ENCODE measurements at places on chromosomes 2 and 18.

DNA sequence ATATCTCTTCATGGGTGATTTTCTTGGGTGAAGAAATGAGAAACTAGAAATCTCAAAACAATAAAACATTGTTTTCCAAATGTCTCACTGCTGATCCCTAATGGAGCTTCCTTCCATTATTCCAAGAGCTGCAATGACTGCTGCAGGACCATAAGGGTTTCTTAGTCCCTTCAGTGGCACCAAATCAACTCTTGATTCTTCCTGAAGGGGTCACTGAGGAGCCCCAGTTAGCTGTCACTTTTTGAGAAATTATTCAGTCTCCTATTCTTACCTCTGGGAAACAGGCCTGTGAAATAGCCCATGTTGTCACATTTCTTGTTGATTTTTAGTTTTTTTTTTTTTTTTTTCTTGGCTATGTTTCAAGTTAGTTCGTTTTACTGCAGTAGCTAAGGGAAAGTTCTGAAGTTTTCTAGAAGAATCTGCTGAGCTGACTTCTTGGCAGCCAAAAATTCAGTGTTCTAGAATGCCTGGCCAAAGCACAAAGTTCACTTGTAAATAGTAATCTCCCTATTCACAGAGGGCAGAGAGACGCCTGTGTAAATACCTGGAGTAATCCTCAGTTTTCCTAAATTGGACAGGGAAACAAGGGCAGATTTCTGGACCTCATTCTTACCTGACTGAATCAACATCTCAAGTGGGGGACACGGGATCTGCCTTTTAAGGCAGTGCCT, 480.0 kb downstream of the RIT2 start:
- no peak for DNase-seq

- DNase-seq, result no peak
Observed at GRCh38 chr2:217218269-217219163, 358.7 kb upstream of the TNP1 start.

DNA sequence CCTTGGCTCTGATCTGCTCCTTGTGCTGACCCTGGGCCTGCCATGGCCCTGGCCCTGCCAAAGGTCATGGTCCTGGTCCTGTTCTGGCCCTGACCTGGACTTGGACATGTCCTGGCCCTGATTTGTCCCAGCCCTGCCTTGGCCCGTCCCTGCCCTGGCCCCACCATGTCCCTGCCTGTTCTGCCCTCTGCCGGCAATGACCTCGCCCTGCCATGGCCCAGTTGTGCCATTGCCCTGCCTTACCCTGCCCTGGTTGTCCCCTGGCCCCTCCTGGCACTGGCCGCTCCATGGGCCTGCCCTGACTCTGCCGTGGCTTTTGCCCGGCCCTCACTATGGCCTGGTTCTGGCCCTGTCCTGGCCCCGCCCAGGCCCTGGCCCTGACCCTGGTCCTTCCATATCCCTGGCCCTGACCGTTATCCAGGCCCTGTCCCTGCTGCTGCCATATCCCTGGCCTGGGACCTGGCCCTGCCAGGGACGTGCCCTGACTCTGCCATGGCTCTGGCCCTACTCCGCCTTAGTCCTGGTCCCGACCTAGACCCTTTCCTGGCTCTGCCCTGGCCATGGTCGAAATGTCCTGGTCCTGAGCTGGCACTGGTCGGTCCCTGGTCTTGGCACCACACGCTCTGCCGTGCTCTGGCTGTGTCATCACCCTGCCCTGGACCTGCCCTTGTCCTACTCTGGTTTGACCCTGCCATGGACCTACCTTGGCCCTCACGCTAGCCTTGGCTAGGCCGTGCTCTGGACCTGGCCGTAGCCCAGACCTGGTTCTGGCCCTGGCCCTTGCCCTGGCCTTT, 6.8 kb upstream of the ANKRD62 start:
- no peak for DNase-seq

DNA sequence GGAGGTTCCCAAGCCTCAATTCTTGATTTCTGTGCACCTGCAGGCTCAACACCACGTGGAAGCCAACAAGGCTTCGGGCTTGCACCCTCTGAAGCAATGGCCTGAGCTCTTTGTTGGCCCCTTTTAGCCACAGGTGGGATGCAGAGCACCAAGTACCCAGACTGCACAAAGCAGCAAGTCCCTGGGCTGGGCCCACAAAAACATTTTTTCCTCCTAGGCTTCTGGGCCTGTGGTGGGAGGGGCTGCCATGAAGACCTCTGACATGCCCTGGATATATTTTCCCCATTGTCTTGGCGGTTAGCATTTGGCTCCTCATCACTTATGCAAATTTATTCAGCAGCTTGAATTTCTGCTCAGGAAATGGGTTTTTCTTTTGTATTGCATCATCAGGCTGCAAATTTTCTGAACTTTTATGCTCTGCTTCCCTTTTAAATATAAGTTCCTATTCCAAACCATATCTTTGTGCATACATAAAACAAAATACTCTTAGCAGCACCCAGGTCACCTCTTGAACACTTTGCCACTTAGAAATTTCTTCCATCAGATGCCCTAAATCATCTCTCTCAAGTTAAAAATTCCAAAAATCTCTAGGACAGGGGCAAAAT, 9.0 kb upstream of the MATN3 start:
- no peak for DNase-seq

- no peak for DNase-seq
Observed at GRCh38 chr2:29033172-29033571, 41.2 kb downstream of the PCARE start.

DNA sequence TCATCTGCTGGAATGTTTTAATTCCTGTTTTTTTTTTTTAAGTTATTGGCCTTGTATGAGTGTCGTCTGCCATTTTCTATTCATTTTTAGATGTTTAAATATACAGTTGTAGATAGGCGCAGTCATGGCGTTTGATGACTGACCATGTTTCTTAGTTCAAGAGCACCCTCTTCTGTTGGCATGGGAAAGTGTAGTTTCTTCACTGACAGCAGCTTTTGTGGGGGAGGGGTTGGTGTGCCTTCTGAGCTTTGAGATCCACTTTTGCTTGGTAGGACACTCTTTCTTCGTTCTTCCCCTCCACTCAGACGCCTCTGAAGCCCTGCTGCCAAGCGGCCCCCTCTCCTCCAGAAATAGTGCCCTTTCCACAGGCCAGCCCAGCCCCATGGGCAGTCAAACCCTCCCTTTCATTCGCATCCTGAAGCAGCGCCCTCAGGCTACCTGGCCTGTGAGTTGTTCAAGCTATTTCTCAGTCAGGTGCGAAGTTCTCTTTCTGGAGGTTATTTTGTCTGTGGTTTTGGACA, 492.0 kb downstream of the TNS1 start:
- peak; percentile 47 for DNase-seq

- DNase-seq, result no peak
Observed at GRCh38 chr18:10856132-10856531, 293.2 kb downstream of the PIEZO2 start.

DNA sequence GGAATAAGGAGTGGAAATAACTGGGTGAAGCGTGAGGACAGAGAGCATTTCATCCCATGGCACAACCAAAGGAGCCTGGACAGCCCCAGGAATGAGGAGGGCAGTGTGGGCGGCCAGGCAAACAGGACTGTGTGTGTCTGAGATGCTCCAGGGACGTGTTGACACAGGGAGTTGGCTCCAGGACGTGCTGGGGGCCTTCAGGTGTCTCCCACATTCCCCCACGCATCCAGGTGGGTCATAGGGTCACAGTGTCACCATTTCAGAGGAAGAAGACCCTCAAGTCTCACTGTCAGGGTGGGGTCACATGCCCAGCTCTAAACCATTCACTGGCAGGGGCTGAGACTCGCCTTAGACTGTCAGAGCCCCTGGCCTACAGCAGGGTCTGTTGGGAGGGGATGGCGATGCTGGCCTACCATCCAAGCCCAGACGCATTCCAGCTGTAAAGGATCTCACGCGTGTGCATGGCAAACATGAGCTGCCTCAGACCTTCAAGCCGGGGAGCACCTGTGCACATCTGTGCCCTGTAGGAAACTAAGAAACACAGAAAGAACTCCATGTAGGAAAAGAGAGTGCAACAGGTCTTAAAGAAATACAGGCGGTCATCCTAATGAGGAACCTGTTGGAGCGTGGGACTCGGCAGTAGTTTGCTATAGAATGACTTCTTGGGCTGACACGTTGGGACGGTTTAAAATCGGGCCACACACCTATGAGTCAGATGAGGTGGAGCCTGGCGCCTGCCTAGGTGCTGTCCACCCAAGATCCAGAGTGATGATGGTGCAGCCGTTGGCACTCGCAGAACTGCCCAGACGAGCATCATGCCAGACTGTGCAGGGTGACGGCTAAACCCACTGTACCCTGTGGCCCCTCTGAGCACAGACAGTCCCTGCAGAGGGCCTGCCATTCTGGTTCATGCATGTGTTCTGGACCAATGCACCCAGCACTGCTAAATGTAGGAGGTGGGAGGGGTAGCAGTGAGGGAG, 17.3 kb downstream of the PARD6G start:
- DNase-seq, result no peak

GRCh38 chr18:24086082-24086481, 52.8 kb upstream of the CABYR start:
- DNase-seq, result no peak

DNA sequence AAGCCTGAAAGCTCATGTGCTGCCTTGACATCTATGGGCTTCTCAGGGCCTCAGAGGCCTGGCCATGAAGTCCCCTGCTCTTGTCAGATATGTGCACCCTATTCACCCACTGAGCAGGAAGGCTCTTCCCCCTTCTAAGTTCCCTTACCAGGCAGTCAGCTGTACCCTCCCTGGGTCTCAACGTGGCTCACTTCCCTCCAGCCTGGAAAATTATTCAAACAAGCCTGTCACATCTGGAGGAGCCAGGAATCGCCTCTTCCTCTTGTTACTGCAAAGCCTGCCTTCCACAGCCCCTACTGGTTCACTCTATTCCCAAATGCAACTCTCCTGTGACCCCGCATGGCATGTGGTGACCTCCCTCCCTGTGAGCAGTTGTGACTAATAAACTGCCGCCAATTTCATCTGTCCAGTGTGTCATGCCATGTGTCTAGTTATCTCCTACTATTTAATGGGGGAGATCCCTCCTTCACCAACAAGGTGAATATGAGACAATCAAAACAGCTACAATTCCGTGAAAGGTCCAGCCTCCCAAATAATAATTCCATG, 8.4 kb upstream of the SERPINB8 start:
- no peak for DNase-seq

- no peak for DNase-seq
Observed at GRCh38 chr2:108580050-108580449, 45.8 kb downstream of the LIMS1 start.

GRCh38 chr2:43071599-43072550, 154.5 kb downstream of the ZFP36L2 start:
- no peak for DNase-seq

DNA sequence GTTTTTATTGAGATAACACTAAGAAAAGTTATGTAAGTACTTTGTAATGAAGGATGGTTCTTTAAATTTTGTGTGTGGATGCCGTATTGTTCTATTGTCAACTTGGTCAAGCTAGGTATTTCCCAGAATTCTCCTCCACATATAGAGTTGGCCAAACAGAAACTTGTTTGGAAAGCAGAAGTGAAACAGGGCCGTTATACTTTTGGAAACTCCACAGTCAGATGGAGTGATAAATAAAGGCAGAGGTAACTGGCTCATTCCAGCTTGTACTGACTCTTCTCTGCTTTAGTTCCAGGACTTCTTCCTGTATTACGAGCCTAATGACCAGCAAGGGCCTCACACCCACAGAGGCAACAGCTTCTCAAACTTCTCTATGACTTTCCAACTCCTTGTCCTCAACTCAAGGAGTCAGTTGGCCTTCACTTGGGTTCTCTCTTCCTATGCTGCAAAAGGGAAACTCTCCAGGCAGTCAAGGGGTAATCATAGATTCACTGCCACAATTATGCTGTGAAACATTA, 16.4 kb upstream of the STARD7 start:
- DNase-seq, result no peak

DNA sequence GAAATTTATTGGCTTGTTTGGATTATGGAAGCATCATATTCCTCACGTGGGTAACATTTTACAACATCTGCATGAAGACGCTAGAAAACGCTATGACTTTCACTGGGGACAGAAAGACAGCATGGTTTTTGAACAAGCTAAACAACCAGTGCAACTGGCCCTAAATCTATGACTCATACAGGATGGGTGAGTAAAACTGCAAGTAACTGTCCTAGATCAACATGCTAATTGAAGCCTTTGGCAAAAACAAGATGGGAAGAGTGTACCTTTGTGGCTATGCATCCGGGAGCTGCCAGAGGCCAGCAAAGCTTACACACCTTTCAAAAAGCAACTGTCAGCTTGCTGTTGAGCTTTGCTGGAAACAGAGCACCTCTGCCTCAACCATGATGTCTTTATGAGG, 1096.0 kb upstream of the DDX18 start:
- DNase-seq, result no peak

GRCh38 chr2:213067888-213068287, 83.5 kb downstream of the IKZF2 start:
- no peak for DNase-seq

- no peak for DNase-seq
Observed at GRCh38 chr2:12479065-12479601, 237.6 kb upstream of the TRIB2 start.

DNA sequence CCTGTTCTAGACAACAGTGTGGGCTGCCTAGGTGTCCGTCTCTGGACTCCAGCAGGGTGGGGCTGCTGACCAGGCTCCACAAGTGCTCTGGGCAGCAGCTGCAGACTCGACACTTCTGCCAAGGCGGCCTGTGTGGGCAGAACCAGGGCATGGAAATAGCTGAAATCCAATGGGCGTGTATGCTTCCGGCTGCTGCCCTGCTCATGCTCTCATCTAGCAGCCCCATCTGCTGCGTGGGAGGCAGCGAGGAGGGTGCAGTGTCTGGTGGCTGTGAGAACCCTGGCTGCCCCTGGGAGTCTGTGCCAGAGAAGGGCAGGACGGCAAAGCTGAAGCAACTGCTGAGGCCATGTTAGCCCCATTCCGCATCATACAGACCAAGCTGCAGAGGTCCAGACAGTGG, 174.9 kb downstream of the SOX11 start:
- DNase-seq, result no peak

DNA sequence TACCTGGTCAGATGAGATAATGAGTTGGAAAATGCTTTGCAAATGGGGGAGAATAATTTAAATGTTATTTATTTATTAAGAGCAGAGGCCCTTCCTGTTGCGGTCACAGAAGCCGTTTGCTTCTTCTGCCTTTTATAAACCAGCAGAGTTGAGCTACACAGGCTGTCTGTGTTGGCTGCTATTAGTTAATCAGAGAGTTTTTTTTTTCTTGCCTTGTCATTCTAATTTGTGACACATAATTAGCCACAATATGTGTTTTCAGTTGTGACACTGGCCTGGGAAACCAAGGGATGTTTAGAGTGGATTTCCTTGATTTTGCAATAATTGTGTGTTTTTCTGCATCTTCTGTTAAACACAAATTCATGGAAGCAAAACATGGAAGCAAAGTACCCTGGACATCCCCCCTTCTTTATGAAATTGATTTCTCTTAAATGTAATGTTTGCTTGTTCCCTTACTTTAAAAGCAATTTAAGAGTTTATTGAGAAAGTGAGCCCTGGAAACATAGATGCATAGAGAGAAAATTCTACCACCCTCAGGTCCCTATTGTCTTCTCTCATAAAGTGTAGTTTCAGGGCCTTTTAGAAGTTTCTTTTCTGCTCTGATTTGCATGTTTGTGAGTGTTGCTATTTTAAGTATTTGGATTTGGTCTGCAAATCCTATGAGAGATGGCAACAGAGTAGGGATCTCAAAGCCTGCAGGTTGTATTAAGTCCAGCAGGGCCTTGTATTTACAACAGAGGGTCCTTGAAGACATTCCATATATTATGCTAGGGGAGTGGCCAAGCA, 22.8 kb upstream of the IL37 start:
- DNase-seq, result no peak

Data from activated CD8-positive, alpha-beta memory T cell treated with anti-CD3 and anti-CD28 coated beads, Interleukin-2, amount 10 ng/mL, durations not matched to agents 7 days and 5 days (primary cell).